Muscle of leg (tissue), 16 donors: ENCODE measurements at places on chromosomes 5 and 9. TPM values are rescaled to one million over a fixed set of nuclear protein-coding genes. Genes with fewer than 3 reads are reported as not detected.

Gene INSL4
- polyA plus RNA-seq: 0.05 TPM

Gene OBP2B
- not detected for polyA plus RNA-seq

Gene PCDHA13
- polyA plus RNA-seq: 0.14 TPM

Gene RC3H2
- 30.3 TPM for polyA plus RNA-seq

Gene BHMT2
- 2.3 TPM for polyA plus RNA-seq

Gene SLC34A1
- polyA plus RNA-seq: not detected

Gene POU5F2
- polyA plus RNA-seq: 0.01 TPM

Gene QRFP
- polyA plus RNA-seq: 0.66 TPM

Gene CTNND2
- polyA plus RNA-seq: 0.91 TPM

Gene ACSL6
- polyA plus RNA-seq: 0.40 TPM

Gene GARIN3
- not detected for polyA plus RNA-seq

Gene SPARC
- 5,281 TPM for polyA plus RNA-seq

Gene IRX2
- polyA plus RNA-seq: not detected

Gene FRMD3
- polyA plus RNA-seq: 34.7 TPM

Gene LCN6
- not detected for polyA plus RNA-seq

Gene NDUFA8
- 63.4 TPM for polyA plus RNA-seq

Gene DEPDC1B
- polyA plus RNA-seq: 5.6 TPM

Gene FOXI1
- not detected for polyA plus RNA-seq

Gene PCDHB9
- polyA plus RNA-seq: 2.8 TPM

Gene C9orf50
- polyA plus RNA-seq: 0.16 TPM

Gene NRG2
- polyA plus RNA-seq: 0.82 TPM

Gene LCN10
- 12.8 TPM for polyA plus RNA-seq

Gene NIPBL
- polyA plus RNA-seq: 38.0 TPM

Gene SLC6A18
- polyA plus RNA-seq: not detected

Gene SLC6A7
- 0.76 TPM for polyA plus RNA-seq

Gene ELOVL7
- 3.4 TPM for polyA plus RNA-seq

Gene ZNF300
- polyA plus RNA-seq: 12.9 TPM

Gene DAB2IP
- 38.0 TPM for polyA plus RNA-seq

Gene IL5
- not detected for polyA plus RNA-seq

Gene GFRA3
- 8.7 TPM for polyA plus RNA-seq

Gene ASS1
- 38.0 TPM for polyA plus RNA-seq

Gene TAF1L
- polyA plus RNA-seq: 0.05 TPM

Gene ENTPD2
- 20.6 TPM for polyA plus RNA-seq

Gene GRAMD2B
- 7.7 TPM for polyA plus RNA-seq

Gene TRIM52
- 17.4 TPM for polyA plus RNA-seq

Gene LRRTM2
- polyA plus RNA-seq: 0.30 TPM

Gene MAMDC2
- polyA plus RNA-seq: 11.8 TPM

Gene IGFBPL1
- 0.76 TPM for polyA plus RNA-seq

Gene PRR16
- polyA plus RNA-seq: 27.3 TPM

Gene SLC1A3
- 25.6 TPM for polyA plus RNA-seq

Gene FREM1
- polyA plus RNA-seq: 23.0 TPM

Gene C9orf57
- not detected for polyA plus RNA-seq

Gene PCSK1
- 0.11 TPM for polyA plus RNA-seq

Gene GPX8
- 96.9 TPM for polyA plus RNA-seq

Gene SPZ1
- not detected for polyA plus RNA-seq

Gene CWC27
- 23.4 TPM for polyA plus RNA-seq

Gene RNF224
- polyA plus RNA-seq: 1.5 TPM

Gene MEIKIN
- polyA plus RNA-seq: not detected

Gene CNTNAP3
- 2.5 TPM for polyA plus RNA-seq

Gene FOXE1
- polyA plus RNA-seq: not detected

Gene ADAMTS6
- 0.84 TPM for polyA plus RNA-seq

Gene SREK1
- 63.1 TPM for polyA plus RNA-seq

Gene ALDH1A1
- polyA plus RNA-seq: 22.8 TPM

Gene SLC25A48
- 0.54 TPM for polyA plus RNA-seq
